Astrocyte of the spinal cord (primary cell): ENCODE measurements at places on chromosomes 13 and 19.

- no peak for DNase-seq
These were observed 350.5 kb upstream of the PCDH20 start for GRCh38 chr13:61765940-61766666.

GRCh38 chr13:93670866-93671265, 444.3 kb downstream of the GPC6 start:
- DNase-seq, result no peak

DNA sequence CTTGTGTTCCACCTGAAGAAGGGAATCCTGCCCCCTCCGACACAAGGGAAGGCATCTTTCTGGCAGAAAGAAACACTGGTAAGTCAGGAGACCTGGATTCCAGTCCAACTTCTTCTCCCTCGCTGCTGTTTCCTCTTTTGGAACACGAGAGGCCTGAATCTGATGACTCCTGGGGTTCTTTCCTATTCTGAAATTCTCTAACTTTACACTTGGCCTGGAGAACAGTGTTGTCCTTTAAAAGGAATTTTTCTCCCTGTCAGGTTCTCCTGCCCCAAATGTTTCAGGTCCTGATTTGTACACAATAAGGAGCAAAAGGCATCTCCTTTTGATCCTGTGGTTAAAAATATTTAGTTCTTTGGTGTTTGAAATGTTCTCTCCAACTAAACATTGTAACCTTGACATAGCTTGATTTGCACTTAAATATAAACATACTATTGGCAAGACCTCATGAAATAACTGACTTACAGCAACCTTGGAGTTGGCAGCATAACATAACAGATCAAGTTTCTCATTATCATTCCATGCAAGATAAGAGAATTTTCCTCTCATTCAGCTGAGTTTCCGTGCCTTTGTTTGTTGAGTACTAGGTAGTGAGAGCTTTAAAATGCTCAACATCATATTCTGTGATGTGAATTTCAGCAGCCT, 244.8 kb downstream of the COG6 start:
- peak; percentile 59 for DNase-seq

DNA sequence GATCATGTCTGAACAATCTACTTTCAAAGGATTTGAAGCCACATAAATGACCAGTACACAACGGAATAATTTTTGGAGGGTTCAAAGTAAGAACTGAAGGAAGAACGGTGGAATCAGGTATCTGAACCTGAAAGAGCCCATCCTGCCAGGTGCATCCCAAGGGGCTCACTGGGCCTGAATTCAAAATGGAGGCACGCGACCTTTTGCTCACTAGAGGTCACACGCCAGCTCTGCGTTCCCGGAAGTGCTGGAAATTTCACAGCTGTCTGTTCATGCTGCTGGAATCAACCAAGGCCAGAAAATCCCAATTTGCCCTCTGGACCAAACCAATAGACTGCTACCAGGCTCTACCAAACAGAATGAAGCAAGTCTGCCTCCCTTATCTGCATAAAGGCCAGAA, 4.2 kb upstream of the RASA3 start:
- DNase-seq, result no peak

DNA sequence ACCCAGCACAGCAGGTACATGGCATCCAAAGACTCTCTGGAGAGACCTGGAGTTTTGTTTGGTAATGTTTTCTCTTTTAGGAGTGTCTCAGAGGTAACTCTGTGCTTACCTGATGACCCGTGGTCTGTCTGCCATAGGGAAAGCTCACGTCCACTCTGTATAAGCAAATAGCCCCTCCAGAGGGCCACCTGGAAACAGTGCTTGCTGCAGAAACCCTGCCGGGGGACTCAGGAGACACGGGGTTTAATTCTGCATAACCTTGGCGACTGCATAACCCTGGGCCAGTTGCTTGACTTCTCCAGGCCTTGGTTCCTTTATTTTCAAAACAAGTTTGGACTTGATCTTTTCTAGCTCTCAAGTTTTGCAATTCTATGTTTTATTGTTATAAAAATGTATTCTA, 187.2 kb upstream of the SOX1 start:
- DNase-seq, result no peak

DNA sequence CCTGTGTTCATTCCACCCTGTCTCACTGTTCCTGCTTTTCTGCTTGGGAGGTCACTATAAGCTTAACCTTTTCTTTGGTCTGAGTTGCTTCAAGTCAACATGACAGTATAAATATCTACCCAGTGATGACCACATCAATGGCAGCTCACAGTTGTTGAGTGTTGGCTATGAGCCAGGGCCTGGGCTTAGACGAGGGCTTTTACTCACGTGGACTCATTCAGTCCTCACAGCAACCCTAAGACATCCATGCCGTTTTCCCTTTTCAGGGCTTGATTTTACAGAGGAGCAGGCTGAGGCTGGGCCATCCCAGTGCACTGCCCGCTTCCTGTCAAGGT, 10.2 kb upstream of the CCDC97 start:
- DNase-seq, result peak; percentile 91

DNA sequence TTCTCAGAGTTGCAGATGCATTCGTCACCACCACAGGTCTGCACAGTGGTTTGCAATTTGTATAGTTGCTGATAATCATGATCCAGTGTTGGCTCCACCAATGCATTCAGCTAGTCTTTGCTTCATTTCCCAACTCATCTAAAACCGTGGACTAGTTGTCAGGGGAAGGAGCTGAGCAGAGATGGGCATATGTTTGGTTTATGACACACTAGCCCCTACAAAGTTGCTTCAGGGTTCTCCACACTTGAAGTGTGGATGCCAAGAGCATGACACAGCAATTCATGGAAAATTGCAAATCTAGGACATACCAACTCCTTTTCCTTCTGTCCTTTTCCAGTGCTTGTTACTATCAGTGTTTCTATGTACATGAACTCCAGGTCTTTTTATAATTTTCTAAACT, 168.0 kb downstream of the TNFSF13B start:
- peak; percentile 59 for DNase-seq

GRCh38 chr13:49540552-49540951, 44.8 kb downstream of the PHF11 start:
- peak; percentile 44 for DNase-seq

DNA sequence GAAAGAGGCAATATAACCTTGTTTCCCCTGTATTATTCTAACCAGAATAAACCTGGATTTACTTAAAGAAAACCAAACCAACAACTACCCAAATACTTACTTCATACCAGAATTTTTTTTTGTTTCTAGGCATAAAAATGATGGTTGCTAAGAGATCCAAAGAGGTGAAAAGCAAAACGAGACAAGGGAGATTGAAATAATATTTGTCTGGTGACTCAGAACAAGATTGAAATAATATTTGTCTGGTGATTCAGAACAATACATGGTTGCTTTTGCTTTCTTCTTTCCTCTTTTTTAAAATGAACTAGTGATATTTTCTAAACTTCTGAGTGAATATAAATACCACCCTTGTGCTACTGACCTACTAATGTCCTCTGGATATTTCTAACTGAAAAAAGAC, 592.9 kb downstream of the KCTD12 start:
- DNase-seq, result peak; percentile 88

DNA sequence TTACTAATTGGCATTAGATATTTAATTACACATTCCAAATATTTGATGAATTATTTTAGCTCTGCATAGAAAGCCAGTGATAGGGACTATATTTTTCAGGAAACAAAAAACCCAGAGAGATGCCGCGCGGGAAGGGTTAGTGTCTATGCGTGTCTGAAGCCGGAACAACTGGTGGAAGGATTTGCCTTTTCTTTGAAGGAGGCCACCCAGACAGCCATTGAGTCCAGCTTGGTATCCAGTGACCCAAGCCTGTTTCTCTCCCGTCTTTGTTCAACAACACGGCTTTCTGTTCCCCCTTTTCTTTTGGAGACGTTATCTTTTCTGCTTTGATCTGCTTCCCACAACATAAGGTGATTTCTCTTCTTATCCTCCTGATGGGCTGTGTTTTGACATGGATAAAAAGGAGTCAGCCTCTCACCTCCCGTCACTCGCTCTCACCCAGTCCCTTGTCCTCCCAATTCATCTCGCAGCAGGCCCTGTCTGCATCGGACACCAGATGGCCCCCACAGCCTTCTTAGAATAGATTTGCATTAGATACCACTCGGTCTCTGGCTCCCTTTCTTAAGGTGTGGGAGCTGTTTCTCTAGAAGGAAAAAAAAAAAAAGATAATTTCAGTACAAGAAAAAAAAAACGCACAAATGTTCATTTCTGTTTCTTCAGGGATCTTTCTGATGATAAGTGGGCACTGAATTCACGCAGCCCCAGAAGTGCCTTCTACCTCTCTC, 361.8 kb downstream of the ZNF536 start:
- no peak for DNase-seq
